BE2C (cell line): ENCODE measurements at places on chromosomes 3 and 15.
A peak's percentile ranks its signal among the peaks of the same experiment; 100 is the strongest.

- no peak for DNase-seq
Measured at GRCh38 chr3:180657094-180657493, 22.2 kb downstream of the CCDC39 start.

GRCh38 chr15:99980752-99981151, 247.5 kb upstream of the LYSMD4 start:
- DNase-seq: no peak

GRCh38 chr3:111112913-111113312, 41.3 kb downstream of the NECTIN3 start:
- no peak for DNase-seq

DNA sequence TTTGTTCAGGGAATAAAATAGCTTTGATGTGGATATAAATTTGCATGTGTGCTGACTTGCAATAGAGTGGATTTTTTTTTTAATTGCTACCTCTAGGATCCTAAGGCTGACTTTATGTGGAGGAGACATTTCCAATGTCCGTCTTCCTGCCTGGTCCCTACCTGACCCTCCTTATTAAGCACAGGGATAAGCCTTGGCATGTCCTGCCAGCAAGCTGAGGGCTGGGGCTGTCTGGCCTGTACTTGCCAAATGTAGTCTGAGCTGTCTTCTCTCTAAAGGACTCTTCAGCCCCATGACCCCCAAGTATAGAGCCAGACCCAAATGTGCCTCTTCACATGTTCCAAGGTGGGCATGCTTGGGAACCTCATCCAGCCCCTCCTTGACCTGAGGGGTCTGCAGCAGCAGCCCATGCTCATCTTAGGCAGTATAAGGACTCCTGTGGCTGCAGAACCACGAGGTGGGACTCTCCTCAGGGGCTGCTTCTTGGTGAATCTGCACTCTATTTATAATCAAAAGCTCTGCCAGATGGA, 88.8 kb downstream of the CACNA1D start:
- no peak for DNase-seq

GRCh38 chr15:74376226-74376625, 8.8 kb upstream of the CYP11A1 start:
- no peak for DNase-seq

DNA sequence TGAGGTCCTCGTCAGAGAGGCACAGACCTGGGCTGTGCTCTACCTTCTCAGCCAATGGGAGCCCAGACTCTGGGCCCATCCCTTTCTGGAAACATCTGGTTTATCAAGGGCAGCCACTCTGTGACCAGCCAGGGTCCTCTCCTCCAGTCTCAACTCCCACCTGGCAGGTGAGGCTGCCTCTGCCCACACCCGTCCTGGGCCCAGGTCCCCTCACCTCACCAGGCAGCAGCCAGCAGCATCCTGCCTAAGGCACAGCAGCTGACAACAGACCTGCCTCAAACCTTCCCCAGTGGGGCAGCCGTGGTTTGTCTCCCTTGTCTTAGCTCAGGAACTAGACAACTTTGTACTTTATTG, 8.7 kb upstream of the VIPR1 start:
- no peak for DNase-seq

GRCh38 chr3:103894162-103894822, 1459.5 kb downstream of the ZPLD1 start:
- no peak for DNase-seq

DNA sequence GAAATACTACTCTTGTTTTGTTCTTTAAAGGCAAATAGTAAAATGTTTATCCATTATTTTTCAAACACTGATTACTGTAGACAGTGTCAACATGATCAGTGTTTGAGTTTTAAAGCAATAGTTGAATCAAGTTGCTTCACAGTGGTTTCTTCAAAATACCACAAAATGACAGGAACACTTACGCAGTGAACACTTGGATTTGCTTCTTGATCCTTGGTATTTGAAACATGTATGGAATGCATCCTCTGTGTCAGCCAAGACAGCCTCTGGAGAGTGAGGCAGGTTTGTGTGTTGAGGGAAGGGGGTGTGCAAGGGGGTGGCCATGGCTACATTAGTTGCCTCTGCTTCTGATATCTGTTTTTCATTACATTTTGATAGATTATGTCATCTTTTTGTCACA, 413.0 kb downstream of the RBMS3 start:
- DNase-seq: no peak

- no peak for DNase-seq
Measured at GRCh38 chr3:42490243-42490642, 12.2 kb upstream of the VIPR1 start.

- peak; percentile 20 for DNase-seq
Measured at GRCh38 chr3:47961815-47962606, 54.2 kb downstream of the MAP4 start.

DNA sequence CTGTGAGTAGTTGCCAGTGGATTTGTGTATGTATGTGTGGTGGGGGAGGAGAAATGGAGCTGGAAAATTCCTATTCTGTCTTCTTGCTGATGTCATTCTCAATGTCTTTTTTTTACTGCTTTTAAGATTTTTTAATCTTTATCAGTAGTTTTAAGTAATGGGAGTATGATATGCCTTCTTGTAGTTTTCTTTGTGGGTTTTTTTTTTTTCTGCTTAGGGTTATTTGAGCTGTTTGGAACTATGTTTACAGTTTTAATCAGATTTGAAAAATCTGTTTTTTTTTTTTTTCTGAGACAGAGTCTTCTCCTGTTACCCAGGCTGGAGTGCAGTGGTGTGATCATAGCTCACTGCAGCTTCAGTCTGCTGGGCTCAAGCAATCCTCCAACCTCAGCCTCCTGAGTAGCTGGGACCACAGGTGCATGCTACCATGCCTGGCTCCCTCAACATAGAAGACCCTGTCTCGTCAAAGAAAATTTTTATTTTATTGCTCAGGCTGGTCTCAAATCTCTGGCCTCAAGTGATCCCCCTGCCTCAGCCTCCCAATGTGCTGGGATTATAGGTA, 37.1 kb downstream of the RPL39L start:
- DNase-seq: no peak

DNA sequence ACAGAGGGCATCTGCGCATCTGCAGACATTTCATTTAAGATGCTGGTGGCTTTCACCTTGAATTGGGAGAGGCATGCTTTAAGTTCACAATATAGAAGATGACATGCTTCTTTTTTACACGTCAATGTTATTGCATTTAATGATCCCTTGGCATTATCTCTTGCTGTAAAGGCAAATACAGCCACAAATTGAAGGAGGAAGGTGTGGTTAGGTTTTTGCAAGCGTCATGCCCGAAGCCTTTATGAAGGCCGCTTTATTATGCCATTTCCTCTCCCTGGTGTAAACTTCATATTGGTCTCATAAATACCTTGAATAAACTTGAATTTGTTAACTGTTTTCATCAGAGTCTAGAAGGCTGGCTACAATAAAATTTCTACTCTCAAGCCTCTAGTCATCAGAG, 212.7 kb downstream of the PDZRN3 start:
- DNase-seq: no peak

GRCh38 chr15:77620297-77620696, 12.4 kb downstream of the LINGO1 start:
- DNase-seq: no peak

DNA sequence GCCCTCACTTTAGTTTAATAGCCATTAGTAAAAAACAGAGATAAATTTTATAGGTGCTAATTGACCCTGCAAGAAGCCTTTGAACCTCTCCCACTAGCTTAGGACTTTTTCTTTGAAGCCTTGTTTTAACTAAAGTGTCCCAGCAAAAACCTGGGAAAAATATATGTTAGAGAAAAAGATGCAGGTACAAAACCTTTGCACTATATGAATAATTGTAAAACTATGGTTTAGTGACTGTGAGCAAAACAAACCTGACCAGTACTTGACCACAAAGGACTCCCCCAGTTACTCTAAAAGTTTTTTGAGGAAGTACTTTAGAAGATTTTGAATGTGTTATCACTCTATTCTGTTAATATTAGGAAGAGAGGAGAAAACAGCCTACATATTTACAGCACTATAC, 123.3 kb upstream of the TP63 start:
- DNase-seq: no peak

DNA sequence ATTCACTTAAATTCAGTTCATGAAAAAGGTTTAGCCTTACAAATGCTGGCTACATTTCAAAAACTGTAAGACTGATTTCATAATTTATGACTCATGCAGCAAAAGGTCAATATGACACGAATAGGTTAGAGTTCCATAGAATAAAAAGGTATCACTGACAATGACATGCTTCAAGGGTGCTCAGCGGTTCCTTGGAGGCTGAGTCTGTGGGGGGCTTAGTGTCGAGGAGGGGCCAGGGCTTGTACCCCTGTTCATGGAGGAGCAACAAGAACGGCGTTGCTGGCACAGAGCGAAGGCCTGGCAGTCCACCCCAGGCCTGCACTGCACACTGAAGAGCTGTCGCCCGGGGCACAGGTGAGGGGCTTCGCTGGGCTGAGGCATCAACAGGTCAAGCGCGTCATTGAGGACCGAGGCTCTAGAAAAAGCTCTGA, 174.2 kb downstream of the NR1D2 start:
- DNase-seq: no peak

GRCh38 chr15:79562403-79562815, 130.3 kb downstream of the MINAR1 start:
- no peak for DNase-seq

- DNase-seq: no peak
Measured at GRCh38 chr3:151230646-151231045, 27.6 kb upstream of the GPR171 start.

DNA sequence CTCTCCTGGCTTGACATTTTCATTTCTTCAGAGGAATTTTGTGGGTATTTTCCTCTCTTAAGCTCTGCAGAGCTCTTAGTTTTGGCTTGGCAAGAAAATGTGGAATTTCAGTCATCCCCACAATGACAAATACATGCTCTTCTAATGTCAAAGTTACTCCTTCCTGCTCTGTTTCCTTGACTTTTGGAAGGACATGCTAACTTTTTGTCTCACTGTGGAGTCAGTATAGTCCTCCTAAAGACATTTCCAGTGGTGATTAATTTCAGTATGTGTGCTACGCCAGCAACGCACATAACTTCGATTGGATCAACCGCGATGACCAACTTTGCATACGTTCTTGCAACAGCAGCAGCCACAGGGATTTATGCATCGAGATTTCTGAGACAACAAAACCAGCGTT, 13.3 kb downstream of the EBLN2 start:
- no peak for DNase-seq

DNA sequence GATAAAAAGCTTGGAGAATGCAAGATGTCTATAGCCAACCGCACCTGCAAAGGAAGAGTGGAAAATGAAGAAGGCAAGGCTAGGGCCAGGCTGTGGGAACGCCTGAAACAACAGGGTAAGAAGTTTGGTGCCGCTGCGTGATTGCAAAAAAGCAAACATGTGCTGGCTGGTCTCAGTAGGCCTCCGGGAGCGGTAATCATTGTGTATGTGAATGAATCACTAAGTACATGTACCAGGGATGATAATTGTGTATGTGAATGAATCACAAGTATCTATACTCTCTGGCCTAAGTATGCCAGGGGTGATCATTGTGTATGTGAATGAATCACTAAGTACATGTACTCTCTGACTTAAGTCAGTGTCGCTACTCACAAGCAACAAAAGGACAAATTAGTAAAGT, 40.3 kb upstream of the PARL start:
- DNase-seq: no peak

- DNase-seq: no peak
Measured at GRCh38 chr3:157100096-157100477, 59.9 kb downstream of the CCNL1 start.

DNA sequence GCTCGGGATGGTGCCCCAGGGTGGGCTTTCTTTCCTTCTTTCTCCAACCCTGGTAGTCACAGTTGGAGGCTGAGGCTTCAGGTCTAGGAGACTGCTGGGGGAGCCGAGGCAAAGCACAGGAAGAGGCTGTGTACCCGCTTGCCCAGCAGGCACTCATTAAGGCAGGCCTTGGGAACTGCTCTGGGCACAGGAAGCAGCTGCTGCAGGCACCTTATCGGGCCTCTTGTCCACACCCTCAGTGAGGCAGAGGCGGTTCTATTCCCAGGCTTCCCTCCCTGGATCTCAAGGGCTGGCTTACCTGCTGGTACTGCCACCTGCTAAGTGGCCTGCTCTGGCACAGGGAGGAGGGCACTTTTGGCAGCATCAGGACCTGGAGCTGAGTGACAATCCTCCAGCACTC, 15.8 kb upstream of the GRM2 start:
- DNase-seq: no peak

DNA sequence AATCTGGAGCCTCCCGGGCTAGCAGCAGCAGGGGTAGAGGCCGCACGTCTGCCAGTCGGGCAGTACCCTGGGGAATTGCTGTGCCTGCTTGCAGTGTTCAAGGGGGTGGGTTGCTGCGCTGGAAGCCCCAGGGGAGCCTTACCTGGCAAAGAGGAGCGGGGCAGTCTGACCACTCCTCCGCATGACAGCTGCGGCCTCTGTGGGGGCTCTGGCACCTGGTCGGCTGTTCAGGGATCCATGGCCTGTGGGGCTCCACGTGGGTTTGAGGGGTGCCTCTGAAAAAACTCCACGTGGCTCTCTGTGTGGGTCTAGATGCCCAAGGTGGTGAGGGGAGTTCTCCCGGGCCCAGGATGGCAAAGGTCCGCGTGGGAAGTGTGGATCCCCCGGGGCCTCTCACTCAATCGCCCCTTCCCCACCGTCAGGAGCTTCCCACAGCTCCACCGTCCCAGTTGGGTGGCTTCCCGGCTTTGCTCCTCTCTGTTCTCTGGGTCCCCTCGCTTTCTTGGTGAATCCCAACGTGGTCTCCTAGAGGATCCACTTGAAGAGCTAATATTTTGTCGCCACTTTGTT, 184.5 kb downstream of the EFHB start:
- DNase-seq: no peak
